ENCODE measurements at places on chromosomes 6 and 20. TPM values are rescaled to one million over a fixed set of nuclear protein-coding genes. Genes with fewer than 3 reads are reported as not detected.

Gene BACH2
- 5.9 TPM for total RNA-seq

Gene C6orf58
- not detected for total RNA-seq

Gene CD93
- total RNA-seq: not detected

Gene TCF21
- total RNA-seq: not detected

Gene MOG
- 0.31 TPM for total RNA-seq

Gene COL20A1
- total RNA-seq: 0.17 TPM

Gene NR2E1
- total RNA-seq: not detected

GRCh38 chr6:12232339-12232738 lies 57.8 kb upstream of the EDN1 start:
- no peaks in the 10 kb centered on the region for H3K36me3 ChIP-seq
- no peaks in the 10 kb centered on the region for H3K27me3 ChIP-seq
- no peak overlapping the region for H3K27ac ChIP-seq

DNA sequence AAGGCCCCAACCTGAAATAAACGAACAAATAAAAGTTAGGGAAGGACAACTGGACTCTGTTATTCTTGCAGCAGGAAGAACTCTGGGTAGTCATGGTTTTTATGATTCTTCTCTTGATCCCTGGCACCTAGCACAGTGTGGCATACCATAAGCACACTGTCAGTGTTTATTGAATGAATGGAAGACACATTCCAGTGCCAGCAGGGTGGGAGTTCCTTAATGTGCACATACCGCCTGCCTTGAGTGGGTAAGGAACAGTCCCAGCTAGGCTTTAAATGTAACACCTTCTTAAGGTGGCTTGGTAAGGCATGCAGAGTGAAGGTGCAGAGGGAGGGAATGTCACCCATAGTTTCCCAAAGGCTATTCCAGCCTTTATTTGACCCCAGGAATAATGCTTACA lies 162.9 kb upstream of the CEP162 start:
- no peaks in the 10 kb centered on the region for H3K27me3 ChIP-seq
- DNase-seq: no peak
- H3K36me3 ChIP-seq: no peaks in the 10 kb centered on the region
- H3K4me3 ChIP-seq: no peak overlapping the region
- H3K4me1 ChIP-seq: no peaks in the 10 kb centered on the region

GRCh38 chr6:158707120-158707820 lies 57.4 kb downstream of the SYTL3 start:
- no peaks in the 10 kb centered on the region for H3K27me3 ChIP-seq
- no peak overlapping the region for H3K4me3 ChIP-seq
- DNase-seq: no peak
- peaks cover 2% of the 10 kb centered on the region for H3K4me1 ChIP-seq

DNA sequence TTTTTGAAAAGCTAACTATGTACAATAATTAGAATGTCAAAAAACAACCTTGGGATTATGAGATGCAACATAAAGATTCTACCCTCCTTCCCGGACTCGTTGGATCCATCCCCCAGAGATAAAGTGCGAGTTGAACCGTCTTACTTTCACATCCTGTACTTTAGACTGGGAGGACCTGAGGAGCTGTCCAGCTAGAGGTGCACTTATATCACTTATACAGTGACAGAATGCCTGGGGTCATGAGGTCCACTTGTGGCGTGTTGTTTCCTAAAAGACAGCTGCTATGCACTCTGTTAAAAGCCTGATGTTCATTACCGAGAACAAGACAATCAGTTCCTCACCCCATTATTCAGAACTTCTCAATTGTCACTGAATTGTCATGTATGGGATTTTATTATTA lies 2.1 kb downstream of the CDS2 start:
- no peaks in the 10 kb centered on the region for H3K27me3 ChIP-seq
- no peaks in the 10 kb centered on the region for H3K4me1 ChIP-seq
- H3K4me3 ChIP-seq: no peak overlapping the region

DNA sequence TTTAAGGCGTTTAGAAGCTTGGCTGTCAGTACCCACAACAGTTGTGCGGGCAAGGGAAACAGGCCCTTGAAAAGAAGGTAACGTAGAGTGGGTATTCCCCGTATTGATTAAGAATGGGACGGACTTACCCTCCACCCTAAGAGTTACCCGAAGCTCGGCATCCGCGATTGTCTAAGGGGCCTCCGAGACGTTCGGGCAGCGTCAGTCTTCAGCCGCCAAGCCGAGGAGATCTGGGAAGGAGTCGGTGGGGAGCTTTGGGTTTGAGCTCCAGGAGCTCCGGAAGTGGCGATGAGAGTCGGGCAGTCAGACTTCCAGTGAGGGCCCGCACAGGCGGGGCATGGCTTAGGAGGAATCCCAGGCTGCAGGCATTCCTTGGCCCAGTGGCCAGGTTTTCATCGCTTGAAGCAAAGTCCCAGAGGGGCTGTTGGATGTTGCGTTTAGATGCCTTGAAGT lies 748.2 kb upstream of the ADGRB3 start:
- no peak overlapping the region for H3K4me3 ChIP-seq
- H3K36me3 ChIP-seq: no peaks in the 10 kb centered on the region
- H3K27ac ChIP-seq: no peak overlapping the region
- no peaks in the 10 kb centered on the region for H3K27me3 ChIP-seq

GRCh38 chr6:391559-392440 lies at the start of gene IRF4:
Gene IRF4, plus strand, starts transcription at chr6:391752. Its CDS starts 1,401 bp downstream, at chr6:393153.
- H3K4me1 ChIP-seq: peaks cover 2% of the 10 kb centered on the region
- H3K27me3 ChIP-seq: peaks cover 28% of the 10 kb centered on the region
- H3K27ac ChIP-seq: no peak within 1 kb of the TSS

GRCh38 chr6:124943658-124944057 lies 18.6 kb upstream of the RNF217 start:
- H3K27me3 ChIP-seq: no peaks in the 10 kb centered on the region
- no peak overlapping the region for H3K4me3 ChIP-seq
- H3K4me1 ChIP-seq: no peaks in the 10 kb centered on the region

GRCh38 chr20:14883324-14883723 lies 545.9 kb upstream of the FLRT3 start:
- no peak overlapping the region for H3K4me3 ChIP-seq
- no peaks in the 10 kb centered on the region for H3K4me1 ChIP-seq
- no peak overlapping the region for H3K27ac ChIP-seq
- DNase-seq: no peak

DNA sequence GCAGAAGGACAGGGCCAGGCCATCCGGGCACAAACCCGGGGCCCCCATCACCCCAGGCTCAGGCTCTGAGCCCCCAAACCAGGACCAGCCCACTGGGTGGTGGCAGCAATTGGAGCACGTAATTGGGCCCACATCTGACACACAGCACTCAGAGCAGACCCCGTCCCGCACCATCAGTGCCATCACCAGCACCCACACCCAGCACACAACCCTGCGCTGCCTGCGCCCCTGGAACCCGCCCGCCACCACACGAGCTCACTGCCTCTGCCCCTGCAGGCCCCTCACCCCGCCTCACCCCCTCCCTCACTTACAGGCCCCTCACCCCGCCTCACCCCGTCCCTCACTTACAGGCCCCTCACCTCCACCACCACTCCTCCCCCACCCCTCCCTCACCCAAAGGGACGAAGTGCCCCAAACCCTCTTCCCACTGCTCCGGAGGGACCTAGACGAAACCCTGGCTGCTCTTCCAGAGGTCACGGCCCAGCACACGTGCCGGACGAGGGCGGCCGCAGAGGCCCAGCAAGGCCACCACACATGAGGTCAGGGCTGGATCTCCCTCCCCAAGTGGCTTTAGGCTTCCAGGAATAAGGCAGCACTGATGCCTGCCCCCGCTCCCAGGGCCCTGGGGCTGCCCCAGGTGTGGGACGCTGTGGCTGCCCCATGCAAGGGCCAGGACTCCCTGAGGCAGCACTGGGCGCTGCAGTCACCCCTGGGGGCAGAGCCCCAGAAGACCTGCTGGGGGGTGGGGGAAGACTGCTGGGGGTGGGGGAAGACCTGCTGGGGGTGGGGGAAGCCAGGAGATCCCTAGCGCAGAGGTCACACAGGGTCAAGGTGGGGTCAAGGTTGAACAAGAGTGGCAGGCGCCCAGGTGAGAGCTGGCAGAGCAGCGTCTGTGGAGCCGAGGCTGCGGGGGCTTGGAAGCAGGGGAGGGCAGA lies 22.4 kb downstream of the KCNQ2 start:
- H3K27ac ChIP-seq: no peak overlapping the region
- DNase-seq: no peak
- H3K4me1 ChIP-seq: no peaks in the 10 kb centered on the region
- H3K4me3 ChIP-seq: no peak overlapping the region
- H3K27me3 ChIP-seq: no peaks in the 10 kb centered on the region
- no peaks in the 10 kb centered on the region for H3K36me3 ChIP-seq

- H3K4me3 ChIP-seq: no peak overlapping the region
- no peaks in the 10 kb centered on the region for H3K36me3 ChIP-seq
- DNase-seq: no peak
- no peak overlapping the region for H3K27ac ChIP-seq
Measured at GRCh38 chr6:156423829-156424228, 353.3 kb upstream of the ARID1B start.

DNA sequence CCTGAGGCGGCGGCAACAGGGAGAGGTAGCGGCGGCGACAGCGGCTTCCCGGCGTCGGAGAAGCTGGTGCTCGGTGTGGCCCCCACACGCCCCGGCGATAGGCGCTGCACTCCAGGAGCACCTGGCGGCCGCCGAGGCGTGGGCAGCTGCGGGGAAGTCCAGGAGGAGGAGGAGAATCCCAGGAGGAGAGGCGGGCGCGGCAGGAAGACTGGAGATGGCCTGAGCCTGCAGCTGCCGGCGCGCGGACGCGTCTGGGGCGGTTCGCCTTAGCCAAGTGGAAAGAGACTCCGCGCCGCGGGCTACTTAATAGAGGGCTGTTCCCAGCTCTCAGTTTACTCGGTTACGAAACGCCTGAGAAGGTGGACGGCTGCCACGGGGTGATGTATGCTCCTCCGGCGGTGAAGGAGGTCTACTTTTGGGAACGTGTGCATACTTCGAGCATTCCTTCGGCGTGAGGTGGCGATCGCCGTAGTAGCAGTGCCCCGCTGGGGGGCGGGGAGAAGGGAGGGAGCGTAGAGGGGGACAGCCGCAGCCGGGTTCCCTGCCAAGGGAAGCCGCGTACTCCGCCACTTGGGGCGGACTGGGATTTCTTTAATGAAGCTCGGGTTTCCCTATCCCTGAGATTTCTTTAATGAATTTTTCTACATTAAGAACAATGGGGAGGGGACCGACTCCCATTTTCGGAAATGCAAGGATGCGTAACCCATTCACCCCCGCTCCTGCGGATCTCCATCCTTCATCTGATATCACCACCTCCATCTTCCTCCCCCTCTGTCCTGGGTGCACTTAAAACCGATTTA lies at the start of gene COL12A1:
Gene COL12A1, minus strand, starts transcription at position 278 of the 800 bp plus-strand sequence. CDS start 3,261 bp downstream, outside the sequence.
- no peaks in the 10 kb centered on the region for H3K36me3 ChIP-seq
- no peaks in the 10 kb centered on the region for H3K4me1 ChIP-seq
- peak within 1 kb of the TSS; percentile 73 for H3K4me3 ChIP-seq
- no peak within 1 kb of the TSS for H3K27ac ChIP-seq
- H3K27me3 ChIP-seq: peaks cover 68% of the 10 kb centered on the region

- no peak overlapping the region for H3K4me3 ChIP-seq
- no peak for DNase-seq
- no peak overlapping the region for H3K27ac ChIP-seq
- H3K36me3 ChIP-seq: no peaks in the 10 kb centered on the region
Measured at GRCh38 chr6:33914645-33915044, 110.8 kb upstream of the MLN start.

DNA sequence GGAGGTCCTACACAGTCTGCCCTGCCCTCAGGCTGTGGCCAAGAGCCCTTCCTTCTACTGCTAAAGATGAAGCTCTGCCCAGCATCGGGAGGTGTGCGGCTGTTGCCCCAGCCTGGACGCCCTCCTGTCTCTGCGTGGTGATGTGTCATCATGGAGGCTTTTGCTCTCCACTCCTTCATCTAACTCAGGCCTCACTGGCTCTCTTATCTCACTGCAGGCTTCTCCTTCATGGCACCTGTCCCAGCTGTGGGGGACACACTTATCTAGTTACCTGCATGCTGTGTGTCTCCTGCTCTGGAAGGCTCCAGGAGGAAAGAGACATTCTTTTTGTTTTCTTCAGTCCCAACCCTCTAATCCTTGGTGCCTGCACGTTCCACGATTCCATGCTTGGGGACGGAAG lies 89.1 kb downstream of the PSMG4 start:
- H3K27ac ChIP-seq: no peak overlapping the region
- no peaks in the 10 kb centered on the region for H3K27me3 ChIP-seq
- H3K36me3 ChIP-seq: no peaks in the 10 kb centered on the region
- DNase-seq: no peak
- no peak overlapping the region for H3K4me3 ChIP-seq

- DNase-seq: no peak
- no peaks in the 10 kb centered on the region for H3K27me3 ChIP-seq
- H3K4me1 ChIP-seq: no peaks in the 10 kb centered on the region
- no peak overlapping the region for H3K27ac ChIP-seq
- H3K4me3 ChIP-seq: no peak overlapping the region
Measured at GRCh38 chr6:111338843-111339242, 144.2 kb downstream of the REV3L start.

- no peak overlapping the region for H3K4me3 ChIP-seq
- H3K27me3 ChIP-seq: no peaks in the 10 kb centered on the region
- H3K36me3 ChIP-seq: no peaks in the 10 kb centered on the region
- H3K4me1 ChIP-seq: no peaks in the 10 kb centered on the region
Measured at GRCh38 chr6:140537834-140538705, 1163.6 kb upstream of the CITED2 start.

DNA sequence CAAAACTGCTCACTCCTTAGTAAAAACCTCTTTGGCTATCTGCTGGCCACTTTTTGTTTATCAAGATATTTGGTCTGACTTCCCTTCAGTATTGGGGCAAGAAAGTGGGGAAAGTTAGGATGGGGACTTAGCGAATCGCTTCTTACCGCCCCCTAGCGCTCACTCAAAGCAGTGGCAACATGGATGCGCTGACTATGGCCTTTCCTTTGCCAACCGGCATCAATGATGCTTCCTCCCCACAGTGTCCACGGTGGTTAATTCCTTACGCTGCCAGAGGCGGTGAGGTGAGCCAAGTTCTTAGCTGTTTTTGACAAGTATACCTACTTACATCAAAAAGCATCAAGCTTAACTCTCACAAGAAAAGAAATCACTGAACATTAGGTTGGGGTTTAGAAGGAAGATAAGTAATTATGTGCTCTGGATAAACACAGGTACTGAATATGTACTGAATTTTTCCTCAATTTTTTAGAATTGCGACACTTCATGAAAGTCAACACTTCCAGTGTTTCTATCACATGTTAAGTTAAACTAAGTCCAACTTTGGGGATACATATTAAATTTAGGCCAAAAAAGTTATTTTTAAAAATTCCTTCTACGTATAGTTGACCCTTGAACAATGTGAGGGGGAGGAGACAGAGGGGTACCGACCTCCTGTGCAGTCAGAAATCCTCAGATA lies 86.7 kb downstream of the GMDS start:
- H3K27me3 ChIP-seq: no peaks in the 10 kb centered on the region
- peak; percentile 66 for DNase-seq
- H3K4me3 ChIP-seq: no peak overlapping the region
- no peaks in the 10 kb centered on the region for H3K4me1 ChIP-seq

- H3K36me3 ChIP-seq: no peaks in the 10 kb centered on the region
- no peaks in the 10 kb centered on the region for H3K27me3 ChIP-seq
- no peak overlapping the region for H3K4me3 ChIP-seq
Measured at GRCh38 chr6:164200071-164200470, 785.6 kb downstream of the QKI start.

Data from H1 (cell line).